Hematopoietic multipotent progenitor cell (in vitro differentiated cells): ENCODE measurements at places on chromosomes 3 and 15. TPM values are rescaled to one million over a fixed set of nuclear protein-coding genes. Genes with fewer than 3 reads are reported as not detected.

PYGO1 gene
- under 0.01 TPM for total RNA-seq

STAB1 gene
- 19.1 TPM for total RNA-seq

LSMEM2 gene
- not detected for total RNA-seq

DNA sequence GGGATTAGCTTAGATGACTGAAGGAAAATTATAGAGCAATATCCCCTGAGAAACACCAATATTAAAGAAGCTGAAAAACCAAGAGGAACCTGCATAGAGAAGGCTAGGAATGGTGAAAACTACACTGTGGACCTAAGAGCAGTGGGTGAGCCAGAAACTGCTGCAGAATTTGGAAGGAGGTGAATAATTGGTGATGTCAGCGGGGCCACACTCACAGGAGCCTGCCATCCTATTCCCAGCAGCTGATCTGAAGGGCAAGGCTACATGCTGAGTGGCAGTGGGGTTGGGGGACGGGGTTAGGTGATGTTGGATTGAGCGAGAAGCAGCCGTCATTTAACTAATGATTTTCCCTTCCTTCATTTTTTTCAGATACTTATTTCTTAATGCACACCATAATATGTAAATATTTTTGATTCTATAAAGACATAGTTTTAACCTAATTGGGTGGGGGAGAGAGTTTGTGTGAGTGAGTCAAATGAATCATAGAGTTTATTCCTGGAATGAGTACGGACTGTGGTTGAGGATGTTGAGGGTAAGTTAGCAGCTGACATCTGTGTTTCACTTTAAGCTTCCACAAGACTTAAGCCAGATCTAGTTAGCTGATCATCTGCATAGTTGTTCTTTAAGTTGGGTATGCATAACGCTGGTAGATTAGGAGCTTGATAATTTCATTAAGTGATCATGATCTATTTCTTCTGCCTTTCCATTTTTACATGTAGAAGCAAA, 222.8 kb downstream of the PTPRG start:
- no peak for DNase-seq

DNA sequence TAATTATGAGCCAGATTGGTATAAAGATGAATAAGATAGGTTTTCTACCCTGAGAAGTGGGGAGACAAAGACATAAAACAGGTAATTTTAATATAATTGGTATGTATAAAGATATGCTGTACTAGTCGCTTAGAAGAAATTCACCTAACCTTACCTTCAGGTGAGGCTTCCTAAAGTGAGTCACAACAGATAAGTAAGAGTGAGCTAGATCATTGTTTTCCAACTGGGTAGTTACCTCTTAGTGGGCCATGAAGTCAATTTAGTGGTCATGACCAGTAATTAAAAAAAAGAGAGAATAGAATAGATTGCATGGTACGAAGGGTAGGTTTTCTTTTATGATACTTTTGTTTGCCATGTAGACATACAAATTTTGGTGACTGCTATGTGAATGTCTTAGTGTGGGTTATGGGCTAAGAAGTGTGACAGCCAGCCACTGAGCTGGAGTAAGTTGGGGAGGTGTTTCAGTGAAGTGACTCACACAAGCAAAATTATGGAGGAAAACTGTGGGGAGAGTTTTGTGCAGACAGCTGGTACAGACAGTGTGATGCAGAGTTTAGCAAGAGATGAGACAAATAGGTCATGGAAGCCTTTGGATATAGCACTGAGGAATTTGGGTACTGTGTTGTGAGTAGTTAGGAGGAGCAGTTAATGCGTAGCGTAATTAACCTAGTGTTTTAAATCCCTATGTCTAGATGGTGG, 8.2 kb downstream of the TRNT1 start:
- DNase-seq: no peak

DNA sequence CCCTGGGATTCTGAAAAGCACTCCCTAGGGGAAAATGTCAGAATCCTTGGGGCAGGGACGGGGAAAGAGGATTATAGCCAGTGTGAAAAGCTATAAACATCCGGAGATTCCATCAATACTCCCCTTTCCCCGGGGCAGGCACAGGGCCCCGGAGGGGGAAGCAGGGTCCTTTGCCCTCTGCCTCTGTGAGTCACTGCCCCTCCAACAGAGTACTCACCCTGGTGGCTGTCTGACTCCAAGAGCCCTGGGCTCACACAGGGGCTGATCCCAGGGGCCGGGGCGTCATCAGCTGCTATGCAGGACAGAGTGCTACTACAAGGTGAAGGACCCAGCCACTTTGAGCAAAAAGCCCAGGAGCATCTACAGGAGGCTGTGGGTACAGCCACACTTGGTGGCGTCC, 133.0 kb upstream of the PRR20G start:
- DNase-seq: no peak

GRCh38 chr3:185813691-185814215, 11.1 kb downstream of the IGF2BP2 start:
- no peak for DNase-seq

DNA sequence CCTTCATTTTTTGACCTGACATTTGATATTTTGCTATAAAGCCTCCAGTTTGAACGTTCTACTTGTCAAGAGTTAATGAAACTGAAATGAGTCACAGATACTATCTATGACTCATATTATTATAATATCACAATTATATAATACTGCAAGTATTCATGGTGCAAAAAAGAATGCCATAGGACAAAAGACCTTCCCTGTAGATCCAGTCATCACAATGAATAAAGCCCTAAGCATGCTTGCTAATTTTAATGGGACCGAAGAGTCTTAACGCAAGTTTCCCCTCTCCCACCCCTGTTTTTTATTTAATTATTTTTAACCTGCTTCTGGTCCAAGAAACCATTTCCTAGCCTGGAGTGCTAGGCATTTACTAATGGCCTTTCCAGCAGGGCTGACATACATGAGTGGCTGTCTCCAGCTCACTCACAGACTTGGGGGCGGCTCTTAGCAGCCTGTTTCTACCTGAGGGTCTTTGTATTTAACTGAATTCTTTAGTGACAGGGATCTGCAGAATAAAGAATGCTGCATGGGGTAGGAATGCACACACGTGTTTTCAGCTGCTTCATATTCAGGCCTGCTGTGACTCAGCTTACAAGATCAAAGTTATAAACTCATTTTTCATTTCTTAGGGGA, 61.2 kb downstream of the THBS1 start:
- no peak for DNase-seq

DNA sequence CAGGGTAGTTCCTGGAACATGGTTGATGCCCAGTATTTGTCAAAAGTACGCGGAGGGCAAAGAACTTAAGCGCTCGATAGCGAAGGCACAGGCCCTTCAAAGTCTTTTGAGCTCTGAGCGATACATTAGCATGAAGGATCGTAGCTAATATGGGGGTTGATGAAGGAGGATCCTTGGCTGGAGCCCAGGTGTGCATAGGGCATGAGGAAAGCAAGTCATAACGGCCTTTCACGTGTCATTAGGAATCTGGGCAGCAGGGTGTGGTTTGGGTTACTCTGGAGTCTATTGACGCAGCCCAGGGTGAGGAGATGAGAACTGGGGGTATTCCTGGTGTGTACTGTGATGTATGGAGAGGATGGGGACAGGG, 31.7 kb downstream of the SPINK8 start:
- DNase-seq: no peak

GRCh38 chr15:29889542-29890329, 67.5 kb upstream of the TJP1 start:
- no peak for DNase-seq
